Esophagus (tissue), 2 donors: ENCODE measurements at places on chromosomes 12 and 14. TPM values are rescaled to one million over a fixed set of nuclear protein-coding genes. Genes with fewer than 3 reads are reported as not detected.

The EXOC3L4 gene
- polyA plus RNA-seq, result 0.52 TPM

The WNT1 gene
- not detected for polyA plus RNA-seq

The DIO2 gene
- 42.3 TPM for polyA plus RNA-seq

The SERPINA12 gene
- not detected for polyA plus RNA-seq

The TDRD9 gene
- 0.39 TPM for polyA plus RNA-seq

The MAP3K9 gene
- 11.6 TPM for polyA plus RNA-seq

The EML5 gene
- polyA plus RNA-seq, result 0.31 TPM

The GAPDH gene
- 2,765 TPM for polyA plus RNA-seq

The ITGA5 gene
- 20.0 TPM for polyA plus RNA-seq

The CFAP54 gene
- polyA plus RNA-seq, result 0.08 TPM

The HPD gene
- 0.31 TPM for polyA plus RNA-seq

The MYF6 gene
- not detected for polyA plus RNA-seq

The KRT78 gene
- 633 TPM for polyA plus RNA-seq

The FLRT2 gene
- polyA plus RNA-seq, result 0.98 TPM

The CLEC4D gene
- 0.02 TPM for polyA plus RNA-seq

The STON2 gene
- 8.5 TPM for polyA plus RNA-seq

The SYNDIG1L gene
- 0.04 TPM for polyA plus RNA-seq

The MYO1H gene
- polyA plus RNA-seq, result 0.62 TPM

The LYZ gene
- 6.3 TPM for polyA plus RNA-seq

The FGFR1OP2 gene
- polyA plus RNA-seq, result 20.2 TPM

The ORMDL2 gene
- polyA plus RNA-seq, result 100 TPM

The KCNMB4 gene
- polyA plus RNA-seq, result 0.51 TPM

The GUCY2C gene
- polyA plus RNA-seq, result 0.05 TPM

The PLEKHD1 gene
- 0.05 TPM for polyA plus RNA-seq

The SERPINA5 gene
- polyA plus RNA-seq, result 0.16 TPM

The GLIPR1L1 gene
- not detected for polyA plus RNA-seq

The ZNF891 gene
- polyA plus RNA-seq, result 0.26 TPM

The ULK1 gene
- polyA plus RNA-seq, result 11.5 TPM

The SLCO1C1 gene
- polyA plus RNA-seq, result 0.04 TPM

The SLC38A6 gene
- polyA plus RNA-seq, result 5.9 TPM

The LMBR1L gene
- polyA plus RNA-seq, result 36.2 TPM

The DBX2 gene
- polyA plus RNA-seq, result 0.01 TPM

The TPH2 gene
- not detected for polyA plus RNA-seq

The CACNA1C gene
- polyA plus RNA-seq, result 2.1 TPM

The OR11H12 gene
- not detected for polyA plus RNA-seq

The ACOT4 gene
- polyA plus RNA-seq, result 1.3 TPM

The FOXN4 gene
- polyA plus RNA-seq, result not detected

The VRTN gene
- not detected for polyA plus RNA-seq

The CDCA4 gene
- polyA plus RNA-seq, result 24.7 TPM

The TMTC1 gene
- 1.3 TPM for polyA plus RNA-seq

The RAD52 gene
- 3.5 TPM for polyA plus RNA-seq

The TCL1A gene
- not detected for polyA plus RNA-seq

The OR4E2 gene
- polyA plus RNA-seq, result not detected
